ENCODE measurements at places on chromosomes 1 and 21.

- DNase-seq, result no peak
Measured at GRCh38 chr1:94463056-94463764, 45.0 kb downstream of the ABCD3 start.

DNA sequence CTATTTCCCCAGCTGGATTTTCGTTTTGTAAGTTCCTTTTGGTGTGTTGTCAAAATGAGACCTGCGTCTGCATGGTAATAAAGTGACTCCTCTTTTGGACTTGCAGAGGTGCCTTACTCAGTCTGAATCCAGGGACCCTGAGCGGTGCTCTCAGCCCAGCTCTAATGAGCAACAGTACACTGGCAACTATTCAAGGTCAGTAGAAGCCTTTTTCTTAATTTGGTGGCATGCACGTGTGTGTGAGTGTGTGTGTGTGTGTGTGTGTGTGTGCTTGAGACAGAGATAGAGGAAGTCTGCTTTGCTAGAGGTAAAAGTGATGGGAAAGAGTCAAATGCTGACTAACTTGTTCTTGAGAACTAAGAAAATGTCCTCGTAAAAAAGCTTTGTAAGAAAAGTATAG lies 105.4 kb downstream of the CD247 start:
- DNase-seq, result no peak

GRCh38 chr1:240687820-240688219 lies 75.9 kb upstream of the GREM2 start:
- DNase-seq, result no peak

- DNase-seq, result no peak
Measured at GRCh38 chr1:178749581-178750166, 24.6 kb downstream of the RALGPS2 start.

- DNase-seq, result no peak
Measured at GRCh38 chr1:30046751-30047150, 676.6 kb downstream of the MATN1 start.
